Right ventricle myocardium inferior (tissue), 1 donor: ENCODE measurements at places on chromosomes 6 and 20. TPM values are rescaled to one million over a fixed set of nuclear protein-coding genes. Genes with fewer than 3 reads are reported as not detected.

DNA sequence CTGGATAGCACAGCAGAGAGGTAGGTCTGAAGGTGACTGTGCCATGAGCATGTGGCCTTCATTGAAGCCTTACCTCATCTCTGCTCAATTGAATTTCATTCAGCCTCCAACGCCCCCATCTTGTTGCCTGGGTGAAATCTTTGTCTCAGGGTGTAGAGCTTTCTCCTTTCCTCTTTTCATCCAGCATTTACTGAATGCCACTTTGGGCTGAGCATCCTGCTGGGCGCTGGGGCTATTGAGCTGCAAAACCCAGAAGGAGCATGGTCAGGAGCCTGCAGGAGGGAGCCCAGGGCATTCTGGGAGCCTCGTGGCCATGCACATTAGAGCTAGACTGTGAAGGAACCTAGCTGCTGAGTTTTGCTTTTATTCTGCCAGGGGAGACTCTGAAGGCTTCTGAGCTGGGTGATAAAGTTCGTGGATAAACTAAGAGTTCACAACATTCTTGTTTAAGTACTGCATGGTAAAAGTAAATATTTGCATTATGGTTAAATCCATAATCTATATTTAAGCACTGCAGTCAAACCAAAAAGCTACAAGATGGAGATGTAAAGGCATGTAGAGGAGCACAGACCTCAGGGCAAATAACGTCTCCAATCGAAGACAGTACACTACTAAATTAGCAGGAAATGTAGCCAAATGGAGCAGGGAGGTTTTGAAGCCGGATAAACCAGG is 13.2 kb upstream of the ASXL1 start:
- no peak for DNase-seq

The GNAS-AS1 gene
- total RNA-seq: 0.38 TPM

DNA sequence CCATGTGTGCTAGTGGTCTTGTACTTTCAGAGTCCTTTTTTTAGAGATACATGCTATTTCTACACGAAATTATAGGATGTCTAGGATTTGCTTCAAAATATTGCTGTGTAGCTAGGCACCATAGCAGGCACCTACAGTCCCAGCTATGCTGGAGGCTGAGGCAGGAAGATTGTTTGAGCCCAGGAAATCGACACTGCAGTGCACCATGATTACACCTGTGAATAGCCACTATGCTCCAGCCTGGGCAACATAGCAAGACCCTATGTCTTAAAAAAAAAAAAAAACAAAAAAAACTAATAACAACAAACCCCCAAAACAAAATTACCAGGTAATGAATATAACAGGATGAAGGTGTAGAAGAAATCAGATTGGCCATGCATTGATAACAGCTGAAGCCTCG is 121.7 kb downstream of the NFATC2 start:
- no peak for DNase-seq

The SMOC2 gene
- 16.4 TPM for total RNA-seq
